ENCODE measurements at places on chromosomes 6 and 20.
A peak's percentile ranks its signal among the peaks of the same experiment; 100 is the strongest.

DNA sequence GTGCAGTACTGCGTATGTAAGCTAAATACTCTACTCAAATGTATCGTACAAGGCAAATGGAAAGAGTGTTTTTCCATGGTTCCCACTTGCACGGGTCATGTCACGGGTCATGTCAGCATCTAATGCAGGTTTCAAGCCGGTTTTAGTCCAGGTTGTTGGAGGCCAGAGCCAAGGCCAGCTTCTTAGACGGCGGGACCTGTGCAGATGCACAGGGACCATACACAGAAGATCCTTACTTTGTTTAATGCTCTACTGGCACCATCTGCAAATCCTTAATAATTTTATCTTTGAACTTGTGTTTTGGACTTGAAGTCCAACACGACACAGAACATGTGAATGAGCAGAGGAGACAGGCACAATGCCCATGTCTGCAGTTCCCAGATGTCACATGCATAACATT lies 42.7 kb downstream of the SOD2 start:
- DNase-seq: no peak

- peak; percentile 91 for DNase-seq
Observed at GRCh38 chr6:42104095-42104803, 38.2 kb downstream of the C6orf132 start.

DNA sequence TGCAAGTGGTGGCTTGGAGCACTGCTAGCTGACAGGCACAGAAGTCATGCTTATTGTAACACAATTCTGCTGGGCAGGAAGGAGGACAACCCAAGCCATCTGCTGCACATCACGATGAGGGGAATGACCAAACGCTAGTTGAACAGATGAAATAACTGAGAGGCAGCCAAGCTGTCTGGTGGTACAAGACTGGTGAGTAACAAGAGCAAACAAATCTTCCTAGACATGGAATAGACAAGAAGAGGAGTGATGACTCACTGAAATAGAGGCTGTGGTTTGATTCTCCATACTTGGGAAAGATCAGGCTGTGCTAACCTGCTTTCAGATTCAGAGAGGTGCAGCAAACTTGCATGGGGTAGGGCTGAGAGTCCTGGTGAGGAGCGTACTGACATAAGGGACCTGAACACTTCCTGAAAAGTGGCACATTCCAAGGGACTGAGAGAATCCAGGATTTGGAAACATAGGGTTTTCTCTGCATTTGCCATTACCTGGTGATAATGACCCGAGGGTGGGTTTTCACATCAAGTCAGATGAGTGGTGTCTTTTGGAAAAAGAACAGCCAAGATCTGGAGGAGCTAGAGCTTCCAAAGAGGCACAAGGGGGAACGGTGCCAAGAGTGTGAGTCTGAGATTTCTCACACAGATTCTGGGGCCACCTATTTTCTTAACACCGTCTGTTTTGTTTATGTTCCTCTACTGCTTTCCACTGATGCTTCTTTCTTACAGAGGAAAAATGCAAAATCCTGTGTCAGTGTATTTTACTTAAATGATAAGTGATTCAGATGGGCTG lies 60.0 kb downstream of the PRL start:
- no peak for DNase-seq

- no peak for DNase-seq
Observed at GRCh38 chr6:76810286-76810685, 653.0 kb downstream of the HTR1B start.

DNA sequence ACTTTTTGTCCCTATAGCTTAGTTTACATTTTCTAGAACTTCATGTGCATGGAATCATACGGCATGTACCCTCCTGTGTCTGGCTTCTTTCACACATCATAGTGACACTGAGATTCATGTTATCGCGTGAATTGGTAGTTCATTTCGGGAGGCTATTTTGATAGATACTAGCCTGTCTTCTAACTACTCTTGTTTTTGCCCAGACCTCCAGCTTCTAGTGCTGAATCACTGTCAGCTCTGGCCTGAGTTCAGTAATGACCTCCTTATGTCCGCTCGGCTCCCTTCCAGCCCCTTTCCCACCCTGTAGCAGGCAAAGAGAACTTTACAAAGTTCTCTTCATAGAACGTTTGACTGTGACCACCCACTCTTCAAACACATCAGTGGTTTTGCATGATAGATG lies 14.1 kb downstream of the MYBL2 start:
- DNase-seq: no peak

DNA sequence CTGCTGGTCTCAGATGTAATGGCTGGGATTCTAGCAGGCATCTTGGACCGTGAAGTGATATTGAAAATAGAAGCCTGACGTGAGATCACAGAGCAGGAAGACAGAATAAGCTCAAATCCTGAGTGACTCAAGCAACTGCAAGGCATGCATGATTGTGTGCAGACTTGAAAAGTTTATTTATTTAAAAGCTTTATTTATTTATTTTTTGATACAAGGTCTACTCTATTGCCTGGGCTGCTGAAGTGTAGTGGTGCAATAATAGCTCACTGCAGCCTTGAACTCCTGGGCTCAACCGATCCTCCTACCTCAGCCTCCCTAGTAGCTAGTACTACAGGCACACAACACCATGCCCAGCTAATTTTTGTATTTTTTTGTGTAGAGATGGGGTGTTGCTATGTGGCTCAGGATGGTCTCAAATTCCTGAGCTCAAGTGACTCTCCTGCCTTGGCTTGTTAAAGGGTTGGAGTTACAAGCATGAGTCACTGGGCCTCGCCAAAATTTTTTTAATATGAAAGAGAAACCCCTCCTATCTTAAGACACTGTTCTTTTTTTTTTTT lies 40.1 kb upstream of the RNF144B start:
- DNase-seq: no peak

DNA sequence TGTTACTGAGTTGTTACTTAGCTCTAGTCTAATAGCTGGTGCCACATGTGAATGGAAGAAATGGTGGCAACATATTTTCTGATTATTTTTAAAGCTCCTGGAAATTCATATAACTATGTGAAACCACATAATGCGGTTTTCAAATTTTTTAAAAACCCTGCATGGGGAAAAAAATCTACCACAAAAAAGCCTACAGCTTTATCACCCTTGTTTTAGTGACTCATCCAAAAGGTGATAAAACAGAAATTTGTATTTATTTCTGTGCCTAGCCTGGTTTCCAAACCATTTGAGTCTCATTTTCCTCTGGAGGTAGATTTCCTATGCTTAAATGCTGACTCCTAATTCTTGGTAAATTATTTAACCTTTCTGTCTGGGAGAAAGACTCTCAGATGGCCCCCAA lies 5.4 kb upstream of the FBXO30 start:
- no peak for DNase-seq

- no peak for DNase-seq
Observed at GRCh38 chr20:22207280-22207679, 377.1 kb downstream of the FOXA2 start.

- peak; percentile 83 for DNase-seq
Observed at GRCh38 chr20:56343861-56344381, 14.9 kb upstream of the FAM210B start.

DNA sequence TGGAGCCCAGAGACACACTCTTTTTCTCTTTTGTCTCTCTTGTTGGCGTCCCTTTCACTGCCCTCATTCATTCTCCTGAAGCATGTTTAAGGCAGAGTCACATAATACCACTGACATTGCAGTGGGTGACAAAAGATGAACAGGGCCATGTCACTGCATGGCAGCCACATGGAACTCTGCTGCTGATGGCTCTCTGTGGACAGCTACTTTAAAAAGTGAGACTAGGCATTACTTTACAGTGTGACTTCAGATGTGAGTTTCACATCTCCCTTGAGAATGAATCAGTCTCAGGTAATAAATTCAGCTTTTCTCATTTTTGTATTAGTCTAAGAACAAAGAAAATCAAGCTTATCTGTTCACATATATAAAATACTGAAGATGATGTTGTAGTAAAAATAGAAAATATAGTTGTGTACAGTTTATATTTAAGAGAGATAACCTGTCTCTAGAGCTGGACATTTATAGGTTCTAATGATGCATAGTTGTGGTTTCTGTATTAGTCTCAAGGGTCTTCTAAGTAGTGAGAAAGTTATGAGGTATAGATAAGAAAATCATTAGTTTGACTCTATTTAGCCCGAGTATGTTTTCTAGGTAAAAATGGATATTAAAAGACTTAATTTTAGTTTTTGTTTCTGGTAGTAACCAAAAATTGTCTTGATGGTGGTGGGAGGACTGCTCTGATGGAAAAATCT lies 6.1 kb downstream of the MRS2 start:
- DNase-seq: no peak

Measured in activated CD8-positive, alpha-beta memory T cell treated with anti-CD3 and anti-CD28 coated beads, Interleukin-2, amount 50 U/mL, for 48 hours (primary cell).